ENCODE measurements at places on chromosomes 2 and 18.

DNA sequence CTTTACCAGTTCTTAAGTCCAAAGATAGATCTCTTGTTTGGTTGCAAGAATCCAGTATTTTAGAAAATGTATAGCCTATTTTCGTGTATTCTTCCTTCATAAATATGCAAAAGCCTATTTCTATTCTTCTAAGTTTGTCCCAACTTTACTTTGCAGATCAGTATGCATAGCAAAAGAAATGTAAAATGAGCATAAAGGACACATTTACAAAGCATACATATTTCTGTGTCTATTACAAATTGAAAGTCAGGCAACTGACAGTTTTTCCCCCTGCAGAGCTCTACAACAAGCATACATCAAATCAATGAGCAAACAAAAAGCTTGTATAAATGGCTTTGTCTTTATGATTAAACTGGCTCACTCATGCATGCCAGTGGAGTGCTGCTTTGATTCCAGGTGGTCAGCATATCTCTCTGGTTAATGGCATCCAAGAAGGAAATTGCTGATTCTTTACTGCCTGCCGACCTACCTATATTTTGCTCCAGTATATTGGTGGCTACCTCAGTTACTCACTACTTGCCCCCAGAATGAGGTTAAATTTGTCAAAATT lies 10.0 kb upstream of the VPS54 start:
- DNase-seq: no peak

GRCh38 chr2:70850925-70851324 lies 15.3 kb upstream of the CD207 start:
- DNase-seq: no peak

DNA sequence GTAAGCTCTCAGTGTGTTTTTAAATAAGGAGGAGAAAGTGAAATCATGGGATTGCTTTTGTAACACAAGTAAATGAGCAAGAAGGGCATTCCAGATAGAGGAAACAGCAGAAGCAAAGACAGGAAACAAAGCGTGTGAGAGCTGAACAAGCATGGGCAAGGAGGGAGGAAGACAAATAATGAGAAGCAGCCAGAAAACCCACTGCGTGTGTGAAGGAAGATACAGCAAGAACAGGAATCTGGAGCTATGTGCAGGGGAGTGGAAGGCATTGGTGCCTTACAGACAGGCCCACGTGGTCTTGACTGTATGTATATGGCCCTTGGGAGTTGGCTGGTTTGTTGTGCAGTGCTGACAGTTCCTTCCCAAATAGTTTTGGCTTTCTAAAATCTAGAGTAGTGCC lies 88.6 kb downstream of the AAK1 start:
- DNase-seq: no peak

DNA sequence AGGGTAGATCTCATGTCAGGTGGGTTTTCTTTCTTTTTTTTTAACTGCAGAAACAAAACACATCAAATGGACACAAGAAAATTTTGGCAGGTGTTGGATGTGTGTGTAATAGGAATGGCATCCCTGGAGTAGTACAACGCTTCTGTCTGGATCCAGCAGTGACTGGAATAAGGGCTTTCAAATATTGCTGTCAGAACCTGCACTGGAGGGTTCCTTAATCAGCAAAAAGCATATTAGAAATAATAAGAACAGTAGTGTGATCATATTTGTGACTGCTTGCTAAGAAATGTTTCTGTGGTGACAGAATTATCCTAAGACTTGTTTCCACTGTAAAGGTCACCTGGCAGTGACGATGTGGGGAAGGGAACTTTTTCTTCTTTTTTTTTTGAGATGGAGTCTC lies 30.8 kb downstream of the CREG2 start:
- no peak for DNase-seq

DNA sequence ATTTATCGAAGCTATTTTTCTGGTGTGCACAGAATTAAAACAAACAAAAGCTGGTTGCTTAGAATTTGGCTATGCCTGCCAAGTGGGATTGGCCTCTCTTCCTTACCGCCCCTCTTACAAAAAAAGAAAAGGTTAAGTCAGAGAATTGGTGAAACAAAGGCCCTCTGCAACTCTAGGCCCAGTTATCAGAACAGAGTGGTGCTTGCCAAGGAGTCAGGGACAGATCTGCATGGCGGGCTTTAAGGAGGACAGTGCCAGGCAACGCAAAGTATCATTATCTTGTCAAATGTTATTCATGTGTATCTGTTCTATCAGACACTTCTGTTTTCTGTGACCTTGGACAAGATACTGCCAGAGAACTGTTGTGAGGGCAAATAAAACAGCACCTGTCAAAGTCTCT lies 78.3 kb downstream of the TGIF1 start:
- DNase-seq: no peak

DNA sequence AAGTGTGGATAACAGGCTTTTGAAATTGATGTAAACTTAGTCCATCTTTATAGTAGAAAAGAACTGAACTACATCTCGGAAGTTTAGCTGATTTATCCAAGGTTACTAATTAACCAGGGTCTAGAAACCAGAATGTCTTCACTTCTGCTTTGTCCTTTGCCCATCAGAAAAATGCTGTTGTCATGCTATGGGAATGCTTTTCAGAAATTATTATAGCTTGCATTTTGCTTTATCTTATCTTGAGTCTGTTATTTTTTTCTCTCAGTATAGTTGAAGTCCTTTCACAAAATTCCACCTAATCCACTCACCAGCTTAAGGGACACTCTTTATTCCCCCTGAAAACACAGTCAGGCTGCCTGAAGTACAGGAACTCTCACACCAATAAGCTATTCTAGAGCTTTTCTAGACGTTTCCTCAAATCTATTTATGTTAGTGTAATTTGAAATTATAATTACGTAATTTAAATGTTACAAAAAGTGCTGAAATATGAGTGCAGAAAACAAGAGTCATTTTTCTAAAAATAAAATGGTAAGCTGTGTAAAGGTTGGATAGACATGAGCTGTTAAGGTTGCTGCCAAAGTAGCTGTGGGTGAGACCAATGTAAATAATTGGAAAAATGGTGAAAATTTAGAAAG lies 456.3 kb downstream of the TGIF1 start:
- no peak for DNase-seq

DNA sequence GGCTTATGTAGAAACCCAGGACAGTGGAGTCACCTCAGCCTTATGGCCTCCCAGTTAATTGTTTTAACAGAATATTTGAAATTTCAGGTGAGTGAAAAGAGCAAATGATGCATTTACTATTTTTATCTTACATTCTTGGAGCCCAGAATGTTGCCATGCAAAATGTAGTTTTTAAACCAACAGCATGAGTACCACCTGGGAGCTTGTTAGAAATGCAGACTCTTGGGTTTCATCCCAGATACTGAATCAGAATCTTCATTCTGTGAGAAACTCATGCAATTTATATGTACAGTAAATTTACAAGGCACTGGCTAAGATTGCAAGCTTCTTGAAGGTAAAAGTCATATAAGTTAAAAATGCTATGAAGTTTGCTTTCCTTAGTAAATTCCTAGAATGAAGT lies 654.5 kb upstream of the CDH2 start:
- DNase-seq: no peak

DNA sequence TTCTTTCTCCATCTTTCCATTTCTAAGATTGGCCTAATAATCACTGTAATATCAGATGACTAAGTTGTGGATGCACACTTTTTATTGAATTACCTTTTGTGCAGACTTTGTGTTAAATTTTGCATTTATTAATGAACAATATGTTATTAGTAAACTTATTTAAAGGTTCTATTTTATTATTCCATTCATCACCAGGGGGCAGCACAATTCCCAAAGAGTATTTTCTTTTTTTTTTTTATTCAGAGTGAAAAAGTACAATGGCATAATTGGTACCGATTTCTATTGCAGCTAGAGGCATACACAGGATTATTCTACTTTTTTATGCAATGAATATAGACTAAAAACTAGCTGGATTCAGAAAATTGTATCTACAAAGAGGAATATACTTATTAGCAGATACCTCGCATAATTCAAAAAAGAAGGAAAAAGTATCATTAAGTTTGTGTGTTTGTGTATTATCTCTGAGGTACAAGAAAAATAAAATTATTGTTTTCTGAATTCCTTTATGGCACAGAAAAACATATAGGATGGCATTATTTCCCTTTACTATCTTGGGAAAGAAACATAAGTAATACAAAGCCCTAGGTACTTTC lies 390.6 kb downstream of the ERBB4 start:
- no peak for DNase-seq

- no peak for DNase-seq
Measured at GRCh38 chr2:64910972-64911433, 78.2 kb upstream of the SLC1A4 start.

DNA sequence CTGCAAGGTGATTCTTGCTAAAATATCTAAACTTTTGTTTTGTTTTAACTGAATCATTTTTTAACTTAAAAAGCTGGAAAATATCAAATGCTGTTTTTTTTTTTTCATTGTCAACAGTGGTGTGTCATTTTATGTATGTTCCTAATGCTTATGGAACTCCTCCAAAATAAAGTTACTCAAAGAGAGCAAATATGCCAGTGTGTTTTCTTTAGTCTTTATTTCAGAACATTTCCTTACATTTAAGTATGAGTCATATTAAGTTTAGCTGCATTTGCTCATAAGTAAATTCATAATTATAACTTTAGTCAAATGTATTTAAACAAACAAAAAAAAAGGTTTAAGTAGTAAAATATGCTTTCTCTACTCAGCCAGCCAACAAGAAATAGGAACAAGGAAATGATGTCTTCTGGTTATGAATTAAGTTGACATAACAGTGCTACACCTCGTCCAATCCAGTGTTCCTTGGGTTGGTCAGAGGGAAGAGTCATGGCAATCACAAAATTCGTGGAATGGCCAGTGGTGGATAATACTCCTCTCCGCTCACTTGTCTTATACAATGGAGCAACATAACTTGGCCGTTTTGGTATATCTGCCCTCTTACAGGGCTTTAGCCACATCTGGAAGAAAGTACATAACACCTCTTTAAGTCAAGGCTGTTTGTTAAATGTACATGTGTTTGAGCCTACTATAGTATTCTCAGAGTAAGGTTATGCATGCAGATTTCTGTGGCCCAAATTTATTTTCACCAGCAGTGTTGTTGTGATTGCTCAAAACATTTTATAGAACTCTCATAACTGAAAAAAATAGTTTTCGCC lies 80.7 kb downstream of the SLC39A10 start:
- no peak for DNase-seq

- no peak for DNase-seq
Measured at GRCh38 chr2:173631127-173631460, 276.4 kb downstream of the CDCA7 start.

- peak; percentile 67 for DNase-seq
Measured at GRCh38 chr2:233867993-233868532, at the start of gene MSL3B. Gene MSL3B (minus strand): TSS chr2:233868386.

- no peak for DNase-seq
Measured at GRCh38 chr2:218407717-218408116, 8.0 kb downstream of the CTDSP1 start.

DNA sequence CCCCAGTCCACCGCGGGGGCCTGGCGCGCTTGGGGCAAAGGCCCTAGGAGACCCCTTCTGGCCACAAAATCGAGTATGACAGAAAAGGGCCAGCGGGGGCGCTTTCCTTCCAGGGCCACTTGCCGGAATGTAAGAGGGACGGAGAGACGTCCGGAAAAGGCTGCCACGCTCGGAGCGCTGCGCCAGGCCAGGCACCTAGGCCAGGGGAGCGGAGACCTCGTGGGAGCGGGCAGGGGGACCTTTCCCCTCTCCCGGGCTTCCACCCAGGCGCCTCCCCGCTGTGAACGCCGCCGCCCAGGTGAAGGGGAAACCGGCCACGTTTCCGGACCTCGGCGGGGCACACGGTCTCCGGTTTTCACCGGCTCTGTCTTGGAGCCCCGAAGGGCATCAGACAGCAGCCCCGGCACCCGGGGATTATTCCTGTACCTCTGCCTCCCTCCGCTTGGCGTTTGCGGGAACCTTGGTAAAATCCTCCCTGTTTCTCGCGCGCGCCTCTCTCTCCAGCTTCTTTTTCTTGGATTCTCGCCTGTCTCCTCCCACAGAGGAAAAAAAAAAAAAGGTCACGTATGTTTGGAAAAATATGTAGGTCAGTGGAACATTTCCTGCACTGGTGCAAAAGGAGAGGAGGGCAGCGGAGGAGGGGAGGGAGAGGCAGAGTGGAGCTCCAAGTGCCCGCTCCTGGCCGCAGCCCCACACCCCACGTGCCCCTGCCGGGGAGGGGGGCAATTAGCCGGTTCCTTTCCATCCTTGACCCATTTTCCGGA lies 1.2 kb upstream of the NPAS2 start:
- DNase-seq: peak; percentile 42

Data from activated naive CD4-positive, alpha-beta T cell treated with anti-CD3 and anti-CD28 coated beads, Interleukin-2, amount 10 ng/mL, durations not matched to agents 7 days and 5 days (primary cell).